Fibroblast of lung (primary cell): ENCODE measurements at places on chromosomes 13 and 19.

DNA sequence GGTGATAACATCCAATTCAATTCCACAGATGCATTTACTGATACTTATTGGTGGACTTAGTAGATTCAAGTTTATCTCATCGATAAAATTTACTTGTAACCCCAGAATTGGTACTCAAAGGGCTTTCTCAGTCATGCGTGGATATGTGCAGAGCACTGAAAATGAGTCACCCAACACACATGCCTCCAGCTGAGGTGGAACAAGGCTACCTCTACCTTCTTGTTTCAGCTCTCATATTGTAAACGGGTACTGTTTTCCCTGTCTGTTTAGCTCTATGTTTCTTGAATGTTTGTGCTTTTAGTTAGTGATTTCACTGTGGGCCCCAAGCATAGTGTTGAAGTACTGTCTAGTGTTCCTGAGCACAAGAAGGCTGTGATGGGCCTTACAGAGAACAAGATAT is 1.5 kb downstream of the LRRC63 start:
- no peak for DNase-seq

- peak; percentile 34 for DNase-seq
Measured at GRCh38 chr13:105333416-105333815, 1202.0 kb downstream of the EFNB2 start.

- peak; percentile 92 for DNase-seq
Measured at GRCh38 chr19:752652-753517, 2.0 kb downstream of the MISP start.

DNA sequence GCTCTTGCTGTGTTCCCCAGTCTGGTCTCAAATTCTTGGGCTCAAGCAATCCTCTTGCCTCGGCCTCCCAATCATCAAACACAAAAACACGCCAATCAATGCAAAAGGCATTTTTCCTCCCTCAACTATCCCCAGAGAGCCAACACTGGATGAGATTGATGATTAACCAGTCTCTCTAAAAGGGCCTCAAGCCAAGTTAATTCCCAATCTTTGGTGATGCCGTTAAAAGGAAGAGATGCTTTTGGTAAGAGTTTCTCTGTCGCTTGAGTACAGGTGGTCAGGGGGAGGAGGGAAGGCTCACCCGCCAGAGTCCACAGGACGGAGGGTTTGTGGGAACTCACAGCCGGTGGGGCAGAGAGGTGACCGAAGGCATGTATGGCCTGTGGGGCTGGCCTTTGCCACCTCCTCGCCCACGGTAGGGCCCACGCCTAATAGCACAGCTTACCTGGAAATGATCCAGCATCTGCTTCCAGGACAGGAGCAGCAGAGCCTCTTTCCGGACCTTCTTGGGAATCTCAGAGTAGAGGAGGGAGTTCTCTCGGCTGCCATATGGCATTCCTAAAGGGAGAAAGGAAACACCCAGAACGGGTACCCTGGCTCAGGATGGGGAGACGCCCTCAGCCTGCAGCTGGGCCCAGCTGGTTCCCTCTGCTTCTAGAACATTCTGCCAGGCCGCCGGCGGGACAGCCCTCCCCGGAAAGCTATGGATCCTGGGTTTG is 18.1 kb downstream of the DPP9 start:
- DNase-seq, result no peak

DNA sequence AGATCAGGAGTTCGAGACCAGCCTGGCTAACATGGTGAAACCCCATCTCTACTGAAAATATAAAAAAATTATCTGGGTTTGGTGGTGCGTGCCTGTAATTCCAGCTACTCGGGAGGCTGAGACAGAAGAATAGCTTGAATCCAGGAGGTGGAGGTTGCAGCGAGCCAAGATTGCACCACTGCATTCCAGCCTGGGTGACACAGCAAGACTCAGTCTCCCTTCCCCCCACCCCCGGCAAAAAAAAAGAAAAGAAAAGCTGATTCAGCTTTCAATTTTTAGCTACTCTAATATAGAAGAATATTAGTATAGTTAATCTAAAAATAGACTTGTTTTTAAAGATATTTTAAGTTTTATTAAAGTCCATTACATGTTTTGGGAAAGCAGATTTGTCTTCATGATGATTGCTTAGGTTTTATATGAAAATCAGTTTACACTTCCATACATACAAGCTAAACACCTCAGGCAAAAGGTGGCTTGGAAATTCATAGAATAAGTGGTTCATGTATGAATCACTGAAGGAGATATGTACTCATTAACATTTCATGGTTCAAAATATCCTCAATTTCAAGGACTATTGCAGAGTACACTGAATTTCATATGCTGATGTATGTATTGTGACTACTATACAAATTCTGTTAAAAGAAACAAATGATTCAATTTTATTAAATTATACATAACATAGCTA is 165.2 kb downstream of the TDRD3 start:
- DNase-seq, result no peak

- DNase-seq, result no peak
Measured at GRCh38 chr19:9627856-9628255, 6.8 kb upstream of the ZNF561 start.

GRCh38 chr13:46134961-46135522 is 30.2 kb upstream of the CPB2 start:
- DNase-seq, result peak; percentile 23

DNA sequence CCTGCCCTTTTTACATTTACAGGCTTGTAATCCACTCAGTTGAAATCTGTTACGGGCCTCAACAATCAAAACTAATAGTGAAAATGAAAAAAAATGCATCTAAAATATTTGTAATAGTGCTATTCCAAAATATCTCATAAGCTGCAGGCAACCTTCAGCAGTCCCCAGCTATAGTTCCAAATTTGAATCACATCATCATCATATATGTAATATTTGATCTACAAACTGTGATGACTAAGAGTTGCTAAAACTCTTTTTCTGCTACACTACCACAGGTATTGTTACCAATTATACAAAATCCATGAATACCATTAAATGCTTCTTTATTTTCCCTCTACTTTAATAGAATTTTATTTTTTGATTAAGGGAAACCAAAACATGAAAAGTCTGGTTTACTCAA is 121.4 kb upstream of the RFC3 start:
- DNase-seq, result no peak

DNA sequence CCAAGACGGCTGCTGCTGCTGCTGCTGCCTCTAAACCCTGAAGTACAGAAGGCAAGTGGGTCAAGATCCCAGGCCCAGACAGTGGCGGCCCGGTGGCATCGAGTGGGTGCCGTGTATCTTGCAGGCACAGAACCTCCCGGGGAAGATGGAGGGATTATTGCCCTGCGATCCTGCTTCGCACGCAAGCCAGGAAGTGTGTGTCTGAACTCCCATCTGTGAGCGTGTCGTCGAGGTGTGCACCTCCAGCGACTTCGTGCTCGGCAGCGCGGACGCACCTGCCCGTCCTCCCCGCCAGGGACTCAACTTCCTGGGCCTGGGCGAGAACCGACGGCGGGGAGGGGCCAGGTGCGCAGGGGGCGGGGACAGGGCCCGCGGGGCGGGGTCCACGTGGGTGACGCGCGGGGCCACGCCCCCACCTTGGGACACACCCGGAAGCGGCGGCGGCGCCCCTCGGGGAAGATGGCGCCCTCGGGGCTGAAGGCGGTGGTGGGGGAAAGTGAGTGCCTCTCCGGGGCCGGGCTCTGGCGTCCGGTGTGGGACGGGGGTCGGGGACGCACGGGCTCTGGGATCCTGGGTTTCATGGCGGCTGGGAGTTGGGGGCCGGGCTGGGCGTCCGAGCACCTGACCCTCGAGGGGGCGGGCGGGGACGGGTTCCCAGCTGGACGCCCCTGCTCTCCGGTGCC is at the start of gene STXBP2:
Gene STXBP2, plus strand, starts transcription at position 420 of the 683 bp plus-strand sequence. Its CDS starts 40 bp downstream, at position 460.
- no peak for DNase-seq

DNA sequence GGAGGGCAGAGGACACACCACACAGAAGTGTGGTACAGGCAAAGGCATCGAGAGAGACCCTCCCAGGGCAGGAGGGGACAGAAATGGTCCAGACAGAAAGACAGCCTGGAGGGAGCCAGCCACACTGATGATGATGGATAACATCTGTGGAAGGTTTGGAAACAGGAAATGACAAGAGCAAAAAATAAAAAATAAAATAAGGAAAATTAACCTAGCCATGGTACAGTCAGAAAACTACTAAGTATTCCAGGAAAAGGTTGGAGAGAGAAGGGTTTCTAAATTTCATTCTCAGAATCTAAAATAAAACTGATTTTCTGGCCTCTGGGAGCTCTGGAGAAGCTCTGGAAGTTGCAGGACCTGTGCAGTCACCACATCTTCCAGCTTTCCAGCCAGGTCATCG is 115.2 kb upstream of the VSTM2B start:
- DNase-seq, result no peak

DNA sequence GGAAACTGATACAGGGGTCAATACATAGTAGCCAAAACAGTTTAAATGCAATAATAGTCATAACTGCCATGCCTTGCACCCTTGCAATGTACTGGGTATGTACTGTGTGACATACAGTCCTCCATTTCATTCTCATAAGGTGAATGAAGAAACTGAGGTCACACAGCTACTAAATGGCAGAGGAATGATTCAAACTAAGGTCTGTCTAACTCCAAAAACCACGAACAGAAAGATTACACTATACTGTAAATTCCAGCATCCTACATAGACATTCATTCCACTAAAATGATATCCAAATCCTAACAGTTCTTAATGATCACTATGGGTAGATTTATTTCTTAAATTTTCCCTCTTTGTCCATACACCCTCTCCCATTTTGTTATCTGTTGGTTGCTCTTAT is 238.1 kb upstream of the SERP2 start:
- DNase-seq, result no peak

DNA sequence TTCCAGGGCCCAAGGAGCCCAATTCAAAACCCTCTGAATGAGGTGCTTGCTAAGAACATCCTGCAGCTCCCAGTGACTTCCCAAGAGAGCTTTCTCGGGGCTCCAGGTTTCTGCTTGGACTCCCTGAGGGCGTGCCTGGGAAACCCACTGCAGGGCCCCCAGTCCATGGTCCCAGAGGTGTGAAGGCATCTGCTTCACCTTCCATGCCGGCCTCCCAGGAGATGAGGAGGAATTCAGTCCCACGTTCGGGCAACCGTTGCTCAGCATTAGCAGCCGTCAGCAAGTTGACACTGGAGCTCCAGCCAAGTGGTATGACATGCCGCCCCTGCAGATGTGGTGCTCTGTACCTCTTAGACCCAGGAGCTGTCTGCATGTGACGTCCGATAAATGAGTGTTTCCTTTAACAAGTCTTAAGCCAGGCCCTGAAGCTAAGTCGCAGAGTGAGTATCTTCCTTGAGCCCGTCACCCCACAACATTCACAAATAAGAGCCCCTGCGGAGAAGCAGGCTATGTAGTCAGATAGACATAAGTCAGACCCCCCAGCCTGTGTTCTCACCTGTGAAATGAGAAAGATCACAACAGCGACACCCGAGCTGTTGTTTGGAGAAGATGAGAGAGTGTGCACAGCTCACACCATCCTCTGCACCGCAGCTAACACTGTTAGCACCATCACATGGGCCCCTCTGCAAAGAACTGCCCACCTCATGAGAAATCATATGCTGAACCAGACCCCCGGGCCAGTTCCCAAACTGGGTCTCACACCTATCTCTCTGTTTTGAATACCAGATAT is 150.3 kb downstream of the KATNAL1 start:
- DNase-seq, result no peak

DNA sequence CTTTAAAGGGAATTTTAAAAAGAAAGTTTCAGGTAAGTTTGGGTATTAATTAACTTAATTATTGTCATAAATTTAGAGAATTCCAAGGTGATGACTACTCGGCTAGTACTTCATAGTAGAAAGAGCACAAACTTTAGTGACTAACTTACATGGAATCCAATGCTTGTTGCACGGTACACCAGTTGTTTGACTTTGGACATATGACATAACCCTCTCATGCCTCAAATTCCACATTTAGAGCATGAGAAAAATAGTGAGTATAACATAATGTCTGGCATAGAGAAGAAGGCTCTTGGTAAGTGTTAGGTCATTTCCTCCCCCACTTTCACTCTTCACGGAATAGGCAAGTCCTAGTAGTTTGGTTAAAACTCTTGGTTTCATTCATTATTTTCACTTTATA is 1249.4 kb upstream of the SLC10A2 start:
- peak; percentile 99 for DNase-seq

DNA sequence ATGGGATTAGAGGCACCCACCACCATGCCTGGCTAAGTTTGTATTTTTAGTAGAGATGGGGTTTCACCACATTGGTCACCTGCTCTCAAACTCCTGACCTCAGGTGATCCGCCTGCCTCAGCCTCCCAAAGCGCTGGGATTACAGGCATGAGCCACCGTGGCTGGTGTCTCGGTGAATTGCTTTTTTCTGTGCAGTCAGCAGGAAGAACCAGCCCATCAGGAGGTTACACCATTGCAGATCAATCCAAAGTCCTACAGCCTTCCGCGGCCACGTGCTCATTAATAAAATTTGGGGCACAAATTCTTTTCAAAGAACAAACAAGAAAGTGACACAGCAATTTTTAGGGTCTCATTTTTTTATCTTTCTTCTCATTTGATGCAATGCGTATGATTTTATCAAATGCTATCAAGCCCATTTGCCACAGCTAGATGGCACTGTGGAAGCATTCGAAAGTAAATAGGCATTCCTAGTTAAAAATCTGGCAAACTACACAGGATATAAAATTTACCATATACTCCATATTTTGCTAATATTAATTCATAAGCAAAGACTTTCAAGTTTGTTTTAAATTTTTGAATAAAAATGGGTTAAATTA is 54.4 kb upstream of the ZNF835 start:
- DNase-seq, result no peak

GRCh38 chr13:43058318-43058674 is 34.9 kb downstream of the DNAJC15 start:
- DNase-seq, result peak; percentile 39

GRCh38 chr13:28558567-28558966 is 63.6 kb upstream of the FLT1 start:
- peak; percentile 49 for DNase-seq

- DNase-seq, result no peak
Measured at GRCh38 chr19:12837225-12837624, 1.1 kb upstream of the MAST1 start.

- DNase-seq, result peak; percentile 98
Measured at GRCh38 chr13:101455863-101456262, 3.4 kb downstream of the ITGBL1 start.

DNA sequence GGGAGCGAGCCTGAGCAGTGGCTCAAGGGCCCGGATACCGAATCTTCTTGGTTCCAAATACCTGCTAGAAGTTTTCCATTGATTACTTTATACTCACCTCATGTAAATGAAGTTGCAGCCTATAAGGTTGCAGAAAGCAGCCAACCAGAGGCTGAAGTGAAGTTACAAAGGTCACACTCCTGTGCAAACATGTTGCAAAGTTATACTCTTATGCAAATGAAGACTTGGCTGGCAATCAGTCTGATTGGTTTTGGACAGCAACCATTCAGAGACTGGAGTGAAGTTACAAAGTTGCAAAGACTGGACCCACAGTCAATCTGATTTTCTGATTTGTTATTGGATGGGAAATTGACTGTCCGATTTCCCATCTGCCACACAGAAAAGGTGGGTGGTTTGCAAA is 152.5 kb downstream of the GGACT start:
- DNase-seq, result no peak

DNA sequence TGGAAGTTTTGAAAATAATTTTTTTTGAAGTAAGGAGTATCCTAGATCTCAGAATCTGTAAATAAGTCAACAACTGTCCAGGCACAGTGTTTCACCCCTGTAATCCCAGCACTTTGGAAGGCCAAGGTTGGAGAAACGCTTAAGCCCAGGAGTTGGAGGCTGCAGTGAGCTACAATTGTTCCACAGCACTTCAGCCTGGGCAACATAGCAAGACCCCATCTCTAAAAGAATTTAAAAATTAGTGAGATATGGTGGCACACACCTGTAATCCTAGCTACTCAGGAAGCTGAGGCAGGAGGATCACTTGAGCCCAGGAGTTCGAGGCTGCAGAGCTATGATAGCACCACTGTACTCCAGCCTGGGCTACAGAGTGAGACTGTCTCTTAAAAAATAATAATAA is 87.2 kb upstream of the ZNF507 start:
- DNase-seq, result no peak
